ENCODE measurements at places on chromosomes 1 and 21.

DNA sequence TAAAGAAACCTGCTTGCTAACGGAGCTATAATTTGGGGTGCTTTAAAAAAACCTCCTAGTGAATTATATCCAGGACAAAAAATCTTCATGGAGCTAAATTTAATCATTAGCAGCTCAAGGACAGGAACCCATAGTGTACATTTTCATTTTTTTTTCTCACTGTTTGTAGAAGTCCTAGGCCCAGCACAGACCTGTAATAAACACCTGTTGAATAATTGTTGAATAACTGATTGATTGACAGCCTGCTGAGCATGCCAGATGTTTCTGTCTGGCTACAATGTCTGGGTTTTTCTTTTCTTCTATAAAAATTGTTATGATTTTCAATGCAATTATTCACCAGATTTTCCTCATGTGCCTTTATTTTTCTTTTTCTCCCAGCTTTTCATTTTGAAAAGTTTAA is 10.9 kb upstream of the GALNT2 start:
- DNase-seq = no peak

DNA sequence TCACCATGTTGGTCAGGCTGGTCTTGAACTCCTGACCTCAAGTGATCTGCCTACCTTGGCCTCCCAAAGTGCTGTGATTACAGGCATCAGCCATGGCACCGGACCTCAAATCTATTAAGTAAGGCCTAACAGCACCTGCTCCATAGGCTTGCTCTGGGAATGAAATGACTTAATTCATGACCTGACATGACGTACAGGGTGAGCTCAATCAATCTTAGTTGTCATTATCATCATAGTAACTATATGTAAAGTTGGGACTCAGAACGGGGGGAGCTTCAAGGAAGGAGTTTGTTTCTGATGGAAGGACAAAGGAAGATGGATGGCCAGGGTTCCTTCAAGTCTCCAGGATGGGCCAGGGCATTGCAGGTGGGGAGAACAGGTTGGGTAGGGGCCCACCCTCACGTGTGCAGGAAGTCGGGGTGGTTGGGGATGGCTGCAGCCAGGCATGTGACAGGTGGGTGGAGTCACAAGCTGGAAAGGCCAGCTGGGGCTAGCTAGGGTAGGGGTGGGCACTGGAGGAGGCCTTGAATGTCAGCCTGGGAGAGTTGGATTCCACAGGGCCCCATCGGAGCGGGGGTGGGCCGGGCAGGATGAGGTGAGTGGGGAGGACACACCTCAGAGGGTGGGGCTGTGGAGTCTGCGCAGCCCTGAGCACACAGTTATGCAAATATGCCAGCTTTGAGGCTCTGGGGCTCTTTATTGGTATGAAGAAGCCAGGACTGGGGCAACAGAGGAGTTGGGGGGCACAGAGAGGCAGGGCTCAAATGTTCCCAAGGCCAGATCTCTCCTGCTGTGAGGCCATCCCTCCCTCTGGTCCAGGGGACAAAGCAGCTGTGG is 9.6 kb downstream of the TRIM62 start:
- no peak for DNase-seq

DNA sequence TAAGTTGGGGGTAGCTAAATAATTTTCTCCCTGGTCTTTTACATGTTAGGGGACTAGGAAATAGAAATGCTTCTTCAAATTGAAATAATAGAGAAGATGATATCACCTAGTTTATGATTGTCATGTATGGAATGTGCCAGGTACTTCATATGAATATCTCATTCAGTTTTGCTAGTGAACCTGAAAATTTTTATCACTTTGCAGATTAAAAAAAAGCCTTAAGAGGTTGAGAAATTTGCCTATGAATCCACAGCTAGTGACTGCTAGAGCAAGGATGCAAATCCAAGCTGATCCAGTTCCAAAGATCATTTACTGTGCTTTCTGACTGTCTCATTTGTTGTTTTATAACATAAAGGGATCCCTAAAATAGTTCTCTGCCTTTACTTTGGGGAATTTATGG is 24.7 kb downstream of the RNF2 start:
- DNase-seq = no peak

- DNase-seq = no peak
These were observed 841 bp downstream of the CENPF start for GRCh38 chr1:214603819-214604252.

DNA sequence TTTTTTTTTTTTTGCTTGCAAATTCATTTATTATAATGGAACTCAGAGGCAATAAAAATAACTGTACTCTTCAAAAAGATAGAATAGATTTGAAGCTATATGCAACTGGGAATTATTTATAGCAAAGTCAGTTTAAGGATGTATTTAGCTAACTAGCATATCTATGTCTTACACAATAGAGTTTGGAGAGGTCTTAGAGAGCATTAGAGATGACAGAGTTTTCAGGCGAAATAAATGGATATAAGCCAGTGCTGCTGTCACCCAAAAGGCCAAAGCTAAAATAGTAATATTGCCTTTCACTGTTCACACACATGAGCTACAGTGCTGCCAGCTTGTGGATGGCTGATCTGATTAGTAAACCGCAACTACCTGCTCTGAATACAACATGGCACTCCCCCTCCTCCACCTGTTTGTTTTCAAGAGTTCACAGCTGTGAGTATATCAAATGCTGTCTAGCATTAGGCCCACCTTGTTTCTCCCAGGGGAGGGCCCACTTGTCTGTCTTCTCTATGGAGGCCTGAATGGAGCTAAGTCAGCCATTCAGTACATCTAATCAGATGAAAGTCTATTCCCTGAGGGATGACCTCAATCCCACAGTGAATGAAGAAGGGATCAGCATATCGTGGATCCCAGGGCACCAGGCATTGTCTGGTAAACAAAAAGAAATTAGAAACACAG is 25.2 kb upstream of the SSX2IP start:
- no peak for DNase-seq

GRCh38 chr21:46604975-46605766 is at the start of gene S100B:
S100B (minus strand) TSS chr21:46605082; CDS start chr21:46602415, 2,667 bp downstream.
- no peak for DNase-seq
